Stimulated activated CD4-positive, alpha-beta T cell treated with anti-CD3 and anti-CD28 coated beads, Interleukin-12 subunit alpha, Interleukin-12 subunit beta, amount 100 ng/mL, for 24 hours (primary cell): ENCODE measurements at places on chromosomes 11 and 22.

- no peak for DNase-seq
These were observed 31.8 kb upstream of the GUCY1A2 start for GRCh38 chr11:107050121-107050520.

DNA sequence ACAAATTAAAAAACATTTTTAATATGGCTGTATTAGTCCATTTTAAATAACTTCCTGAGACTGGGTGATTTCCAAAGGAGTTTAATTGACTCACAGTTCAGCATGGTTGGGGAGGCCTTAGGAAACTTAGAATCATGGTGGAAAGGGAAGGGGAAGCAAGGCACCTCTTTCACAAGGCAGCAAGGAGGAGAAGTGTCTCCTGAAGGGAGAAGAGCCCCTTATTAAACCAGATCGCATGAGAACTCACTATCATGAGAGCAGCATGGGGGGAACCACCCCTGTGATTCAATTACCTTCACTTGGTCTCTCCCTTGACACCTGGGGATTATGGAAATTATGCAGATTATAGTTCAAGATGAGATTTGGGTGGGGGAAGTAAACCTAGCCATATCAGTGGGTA is 488.6 kb downstream of the ETS1 start:
- no peak for DNase-seq

DNA sequence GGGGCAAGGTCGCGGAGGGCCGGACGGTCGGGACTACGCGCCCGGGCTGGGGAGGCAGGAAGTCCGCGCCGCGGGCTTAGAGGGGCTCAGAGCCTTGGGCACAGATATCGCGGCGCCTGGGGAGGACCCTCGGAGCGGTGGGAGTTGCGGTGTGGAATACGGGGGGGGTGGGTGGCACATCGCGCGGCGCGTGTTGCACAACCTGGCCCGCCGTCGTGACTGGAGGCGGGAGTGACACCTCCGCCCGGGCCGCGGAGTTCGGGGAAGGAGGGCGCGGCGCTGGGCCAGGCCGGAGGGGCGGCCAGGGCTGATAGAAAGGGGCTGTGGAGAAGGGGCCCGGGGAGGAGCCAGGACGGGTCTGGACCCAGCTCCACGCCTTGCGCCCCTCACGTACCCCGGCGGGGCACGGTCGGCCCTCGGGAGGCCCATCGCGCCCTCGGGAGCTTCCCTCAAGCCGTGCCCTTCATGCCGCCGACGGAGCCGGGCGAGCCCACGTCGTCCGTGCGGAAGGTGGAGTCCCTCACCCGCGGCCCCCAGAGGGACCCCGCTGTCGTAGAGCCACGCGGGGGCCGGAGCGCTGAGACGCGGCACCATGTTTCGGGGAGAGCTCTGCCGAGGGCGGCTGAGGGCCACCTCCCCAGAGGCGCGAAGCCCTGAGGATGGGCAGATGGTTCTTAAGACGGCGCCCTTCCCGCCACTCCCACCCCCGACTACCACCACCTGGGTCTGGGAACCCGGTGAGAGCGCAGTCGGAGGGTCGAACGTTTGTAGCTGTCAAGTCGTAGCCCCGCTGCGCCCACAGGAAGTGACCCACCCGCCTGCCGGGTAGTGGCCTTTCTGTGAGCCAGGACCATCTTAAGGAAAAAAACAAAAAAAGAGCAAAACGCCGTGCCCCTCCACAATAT is 729 bp downstream of the IL17RA start:
- no peak for DNase-seq

DNA sequence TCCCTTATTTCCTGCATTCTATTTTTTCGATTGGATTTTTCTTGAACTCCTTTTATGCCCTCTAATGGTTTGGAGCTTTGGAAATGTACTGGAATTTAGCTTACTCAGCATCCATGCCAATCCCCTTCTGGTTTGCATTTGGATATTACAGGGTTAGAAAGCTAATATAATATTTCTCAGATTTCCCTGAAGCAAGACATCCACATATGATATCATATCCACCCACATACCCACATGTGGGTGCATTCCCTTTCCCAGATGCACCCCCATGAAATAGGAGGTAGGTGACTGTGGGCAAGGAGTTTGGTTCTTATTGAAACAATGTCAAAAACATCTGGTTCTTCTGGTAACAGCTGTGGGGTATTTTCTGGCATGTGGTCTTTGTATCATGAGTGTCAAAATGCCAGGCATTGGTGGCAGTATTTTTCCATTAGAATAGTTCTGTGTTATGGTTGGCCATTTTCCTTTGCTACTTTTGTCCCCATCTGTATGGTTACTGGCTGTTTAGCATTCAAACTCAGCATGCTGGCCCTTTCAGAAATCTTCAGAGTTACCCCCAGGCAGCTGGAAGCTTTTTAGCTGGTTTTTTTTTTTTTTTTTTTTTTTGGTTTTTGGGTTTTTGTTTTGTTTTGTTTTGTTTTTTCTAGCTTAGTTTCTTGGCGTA is 32.7 kb upstream of the DDX10 start:
- no peak for DNase-seq

- DNase-seq, result no peak
These were observed 12.5 kb upstream of the ELF5 start for GRCh38 chr11:34525888-34526657.

GRCh38 chr22:23850136-23850611 is 7.5 kb upstream of the SLC2A11 start:
- no peak for DNase-seq

DNA sequence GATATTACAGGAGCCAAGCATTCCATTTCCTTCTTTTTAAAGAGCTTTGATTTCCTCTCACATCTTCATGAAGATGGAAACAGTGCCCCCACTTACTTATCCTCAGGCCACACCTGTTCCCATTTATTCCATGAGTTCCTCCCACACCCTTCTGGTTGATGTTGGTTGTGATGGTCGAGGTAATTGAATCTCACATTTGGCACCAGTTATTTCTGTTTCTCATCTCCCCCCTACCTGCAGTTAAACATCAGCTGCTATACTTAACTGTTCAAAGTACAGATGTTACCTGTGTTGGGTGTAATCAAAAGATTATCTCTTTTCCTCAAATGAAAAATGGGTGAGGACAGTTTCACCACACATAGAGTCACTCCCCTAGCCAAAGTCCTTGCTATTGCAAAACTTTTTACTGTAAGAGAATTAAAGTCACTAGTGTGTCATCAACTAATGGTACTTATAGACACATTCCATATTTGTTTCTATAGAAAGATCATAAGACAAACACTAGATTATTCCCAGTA is 1.9 kb downstream of the TMEM45B start:
- DNase-seq, result no peak

DNA sequence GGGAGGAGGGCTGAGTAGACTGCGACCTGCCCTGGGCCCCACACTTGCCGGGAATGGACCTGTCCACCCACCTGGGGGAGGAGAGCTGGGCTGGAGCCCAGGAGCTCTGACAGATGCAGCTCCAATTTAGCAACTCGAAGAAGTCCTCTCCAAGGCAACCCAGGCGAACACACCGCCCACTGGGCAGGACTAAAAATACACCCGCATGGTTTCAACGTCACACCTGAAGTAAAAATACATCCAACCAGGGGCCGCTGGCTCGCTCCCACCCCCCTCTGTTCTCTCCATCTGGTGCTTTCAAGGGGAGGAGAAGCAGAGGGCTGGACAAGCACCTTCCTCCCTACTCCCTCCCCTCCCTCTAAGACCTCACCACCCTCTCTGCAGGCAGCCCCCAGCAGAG is 119.9 kb downstream of the FEZ1 start:
- DNase-seq, result no peak

DNA sequence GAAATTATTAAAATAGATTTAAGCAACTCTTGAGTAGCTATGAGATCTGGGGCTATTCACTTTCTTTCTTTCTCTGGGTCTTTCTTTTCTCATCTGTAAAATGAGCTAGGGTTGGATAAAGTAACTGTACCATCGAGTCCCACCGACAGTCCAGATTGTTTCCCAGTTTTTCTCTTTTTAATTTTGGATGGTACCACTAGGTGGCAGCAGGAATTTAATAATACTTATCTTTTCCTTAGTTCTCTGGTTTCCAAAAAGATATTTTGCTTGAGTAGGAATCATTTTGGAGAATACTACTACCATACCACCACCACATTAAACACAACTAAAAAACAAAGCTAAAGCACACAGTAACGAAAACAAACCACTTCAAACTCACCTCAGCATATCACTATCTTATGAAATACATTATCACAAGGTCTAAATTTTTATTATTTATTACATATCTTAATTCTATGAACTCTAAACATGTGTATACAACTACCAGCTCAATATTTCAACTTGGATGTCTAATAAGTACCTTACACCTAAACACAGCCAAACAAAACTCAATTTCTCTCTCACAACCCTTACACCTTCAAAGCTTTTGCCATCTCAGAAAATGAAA is 584.0 kb downstream of the KCNA4 start:
- no peak for DNase-seq

DNA sequence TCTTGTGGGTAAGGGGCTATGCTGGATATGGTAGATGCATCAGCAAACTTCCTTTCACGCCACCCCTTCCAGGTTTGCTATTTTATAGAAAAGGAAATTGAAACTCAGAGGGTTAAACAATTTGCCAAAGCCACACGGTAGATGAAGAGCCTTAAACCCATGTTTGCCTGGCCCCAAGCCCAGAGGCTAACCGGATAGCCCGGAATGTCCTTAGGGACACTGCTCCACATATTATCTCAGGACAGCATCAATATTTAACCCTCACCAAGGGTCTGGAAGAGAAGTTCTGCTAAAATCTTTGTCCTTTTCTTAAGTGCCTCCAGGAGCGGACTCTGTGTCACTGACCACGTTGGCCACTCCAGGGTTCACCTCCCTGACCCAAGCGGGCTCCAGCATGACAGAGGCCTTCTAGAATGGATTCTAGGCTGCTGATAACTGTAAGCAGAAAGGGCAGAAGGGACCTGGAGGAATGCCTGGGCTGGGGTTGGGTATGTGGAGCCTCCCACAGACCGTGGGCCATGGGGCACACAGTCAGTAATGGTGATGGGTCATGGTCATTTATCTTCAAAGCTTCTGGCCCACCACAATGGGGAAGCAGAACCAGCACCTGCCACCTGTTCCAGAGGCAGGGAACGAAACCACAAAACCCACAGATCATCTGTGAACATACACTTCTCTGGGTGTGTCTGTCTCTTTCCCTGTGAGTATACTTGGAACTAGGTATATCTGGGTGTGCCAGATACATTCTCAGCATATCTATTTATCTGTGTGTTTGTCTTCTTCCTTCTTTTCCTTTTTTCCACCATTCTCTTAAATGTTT is 5.4 kb upstream of the TMEM86A start:
- DNase-seq, result no peak

DNA sequence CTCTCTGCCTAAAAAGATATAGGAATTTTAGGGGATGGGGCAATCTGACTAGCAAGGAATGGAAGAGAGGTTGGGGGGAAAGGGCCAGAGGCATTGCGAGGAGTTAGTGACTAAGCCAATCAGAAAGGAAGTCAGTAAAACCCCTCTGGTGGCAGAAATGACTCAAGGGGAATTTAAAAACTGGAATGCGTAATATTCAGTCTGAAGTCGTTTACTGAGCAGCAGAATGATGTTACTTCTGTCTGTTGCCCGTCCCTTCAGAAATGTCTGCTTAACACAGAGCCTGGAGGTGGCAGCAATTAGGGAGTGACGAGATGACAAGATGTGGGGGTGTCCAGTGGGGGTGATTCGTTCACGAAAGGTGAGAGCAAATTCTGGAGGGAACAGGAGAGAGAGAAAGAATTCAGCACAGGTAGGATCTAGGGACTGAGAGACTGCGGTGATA is 107.7 kb upstream of the CLMP start:
- peak; percentile 15 for DNase-seq

GRCh38 chr11:77136074-77136473 is 8.0 kb downstream of the MYO7A start:
- no peak for DNase-seq

DNA sequence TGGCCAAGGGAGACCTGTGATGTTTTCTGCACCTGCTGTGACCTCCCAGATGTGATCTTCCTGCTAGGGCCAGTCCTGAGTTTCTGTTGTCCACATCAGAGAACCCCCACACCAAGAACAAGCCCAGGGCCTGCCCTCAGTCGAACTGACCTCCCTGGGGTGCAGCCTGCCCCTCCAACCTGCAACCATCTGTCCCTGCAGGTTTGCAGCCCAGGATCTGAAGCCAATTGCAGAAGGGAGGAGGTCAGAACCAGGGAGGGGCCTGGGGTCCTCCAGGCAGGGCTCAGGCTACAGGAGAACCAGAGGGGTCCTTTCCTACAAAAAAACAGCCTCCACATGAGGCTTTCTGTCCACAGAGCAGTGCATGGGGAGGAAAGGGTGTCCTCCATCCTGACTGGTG is 807 bp downstream of the TRIM3 start:
- DNase-seq, result no peak

GRCh38 chr11:45247433-45247832 is 38.7 kb downstream of the SYT13 start:
- no peak for DNase-seq

DNA sequence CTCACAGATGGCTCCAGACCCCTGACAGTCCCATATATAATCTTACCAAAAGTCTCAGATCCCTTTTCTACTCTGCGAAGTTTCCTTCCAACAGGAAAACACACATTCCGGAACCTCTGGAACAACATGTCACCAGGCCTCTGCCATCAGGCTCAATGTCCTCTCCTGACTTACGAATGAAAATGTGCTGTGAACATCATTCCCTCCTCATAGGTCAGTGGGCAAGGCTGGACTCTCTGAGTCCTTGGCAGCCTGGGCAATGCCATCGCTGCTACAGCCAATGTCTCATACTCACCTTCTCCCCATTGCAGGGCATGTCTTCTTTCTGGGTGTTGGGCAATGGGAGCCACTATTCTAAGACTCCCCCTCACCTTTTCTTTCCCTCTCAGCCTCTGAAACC is 1.7 kb upstream of the HPX start:
- DNase-seq, result no peak

GRCh38 chr11:67387069-67387468 is 4.7 kb upstream of the RAD9A start:
- no peak for DNase-seq

DNA sequence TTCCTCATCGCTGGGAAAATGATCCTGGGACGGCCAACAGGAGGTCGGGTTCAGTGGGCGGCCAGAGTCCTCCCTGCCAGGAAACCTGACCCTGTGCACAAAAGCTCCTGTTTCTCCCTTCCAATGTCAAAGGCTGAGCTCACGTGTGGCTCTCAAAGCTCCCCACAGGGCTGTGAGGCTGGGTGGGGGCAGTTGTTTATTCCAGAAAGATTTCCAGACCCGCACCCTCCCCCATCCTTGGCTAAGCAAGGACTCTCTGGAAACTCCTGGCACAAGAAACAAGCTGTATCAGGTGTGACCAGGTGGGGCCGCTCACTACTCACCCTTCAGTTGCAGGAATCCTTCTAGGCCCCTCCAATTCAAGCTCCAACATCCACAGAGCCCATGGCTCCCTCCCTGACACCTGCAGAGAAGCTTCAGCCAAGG is 131.9 kb downstream of the SHANK2 start:
- DNase-seq, result no peak

GRCh38 chr11:63583357-63583677 is 20.1 kb upstream of the PLAAT2 start:
- no peak for DNase-seq

- no peak for DNase-seq
These were observed 12.3 kb upstream of the SH3BP1 start for GRCh38 chr22:37627121-37627520.

- DNase-seq, result no peak
These were observed 68.5 kb upstream of the MPEG1 start for GRCh38 chr11:59281177-59281576.
